ENCODE measurements at places on chromosomes 1 and 21. TPM values are rescaled to one million over a fixed set of nuclear protein-coding genes. Genes with fewer than 3 reads are reported as not detected.

- DNase-seq: peak; percentile 25
Observed at GRCh38 chr1:204997591-204998355, 45.2 kb upstream of the CNTN2 start.

GRCh38 chr1:2100780-2101108 is 50.5 kb downstream of the PRKCZ start:
- no peak for DNase-seq

GRCh38 chr21:26591543-26591942 is 18.5 kb upstream of the CYYR1 start:
- DNase-seq: no peak

- DNase-seq: no peak
Observed at GRCh38 chr1:233945573-233945972, 41.1 kb downstream of the SLC35F3 start.

GRCh38 chr1:99645203-99645602 is 710 bp upstream of the PALMD start:
- peak; percentile 36 for DNase-seq

DNA sequence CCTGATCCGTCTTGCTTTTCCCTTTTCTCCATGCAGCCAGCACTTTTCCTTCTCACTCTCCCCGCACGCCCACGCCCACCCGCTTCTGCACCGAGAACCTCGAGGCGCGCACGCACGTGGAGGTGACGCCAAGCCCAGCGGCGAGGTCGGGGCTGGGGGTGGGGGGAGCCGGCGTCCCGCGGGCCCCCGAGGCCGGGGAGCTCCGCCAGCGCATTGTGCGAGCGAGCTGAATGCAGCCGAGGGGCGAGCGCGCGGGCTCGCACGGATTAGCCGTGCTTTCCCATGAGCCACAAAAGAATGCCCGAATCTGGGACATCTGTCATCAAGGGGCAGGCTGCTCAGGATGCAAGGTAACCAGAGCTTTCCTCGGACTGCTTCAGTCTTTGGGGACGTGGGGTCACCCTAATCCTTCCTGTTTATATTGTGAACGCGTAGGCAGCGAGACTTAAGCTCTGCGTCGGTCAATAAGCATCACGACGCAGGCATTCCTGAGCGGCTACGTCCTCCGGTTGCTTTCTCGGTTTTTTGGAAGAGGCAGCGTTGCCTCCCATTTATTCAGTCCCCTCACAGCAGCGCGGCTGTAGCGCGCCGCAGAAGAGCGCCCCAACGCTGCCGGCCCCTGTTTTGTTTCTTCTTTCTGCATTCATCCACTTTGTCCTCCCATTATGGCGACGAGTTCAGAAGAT is 67.3 kb upstream of the AKT3 start:
- peak; percentile 85 for DNase-seq

DNA sequence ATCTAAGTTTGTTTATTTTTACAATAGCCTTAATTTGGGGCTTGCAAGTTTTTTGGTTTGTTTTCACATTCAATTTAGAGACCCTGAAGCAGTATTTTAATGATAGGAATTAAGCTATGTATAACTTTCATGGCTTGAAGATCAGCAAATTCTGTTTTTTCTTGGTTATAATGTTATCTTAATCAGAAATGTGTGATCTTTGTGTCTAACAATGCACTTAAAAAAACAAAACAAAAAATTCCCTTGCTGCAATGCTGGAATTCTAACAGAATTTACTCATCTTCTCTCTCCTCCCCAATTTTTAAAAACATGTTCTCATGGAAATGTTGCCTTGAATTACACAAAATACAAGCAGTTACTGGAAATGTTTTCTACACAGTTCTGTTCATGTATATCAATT is 113.1 kb downstream of the OLFML2B start:
- peak; percentile 36 for DNase-seq

DNA sequence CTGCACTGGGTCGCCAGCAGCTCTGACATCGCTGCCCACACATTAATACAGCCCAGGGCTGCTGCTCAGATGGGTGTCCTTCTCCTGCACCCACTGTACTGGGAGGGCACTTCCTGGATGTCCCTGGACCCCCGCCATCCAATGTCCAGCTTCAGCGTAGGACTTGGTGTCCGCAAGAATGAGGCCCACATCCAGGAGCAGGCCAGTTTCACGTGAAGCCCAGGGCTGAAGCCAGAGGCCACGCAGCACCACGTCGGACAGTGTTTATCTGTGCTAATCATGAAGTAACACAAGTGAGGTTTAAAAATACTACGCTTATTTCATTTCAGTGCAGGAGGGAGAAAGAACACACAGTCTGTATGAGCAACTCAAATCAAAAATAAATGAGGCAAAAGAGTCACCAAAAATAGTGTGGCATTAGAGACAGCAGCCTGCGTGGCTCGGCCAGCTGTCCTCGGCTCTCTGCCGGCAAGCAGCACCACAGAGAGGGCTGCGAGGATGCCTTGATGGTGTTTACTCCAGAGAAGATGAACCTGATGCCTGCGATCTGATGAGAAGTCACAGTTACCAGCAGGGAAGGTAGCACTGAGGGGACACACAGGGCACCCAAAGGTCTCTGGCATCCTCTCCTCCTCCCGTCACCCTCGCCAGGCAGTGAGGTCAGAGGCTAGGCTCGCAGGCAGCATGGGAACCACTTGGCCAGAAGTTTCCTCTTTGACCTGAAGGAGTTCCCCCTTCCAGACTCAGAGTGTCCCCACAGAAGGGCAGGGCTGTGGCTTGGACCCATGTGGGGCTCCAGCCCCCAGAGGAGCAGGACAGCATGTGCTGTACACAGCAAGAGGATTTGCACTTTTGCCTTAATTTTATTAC is 22.1 kb upstream of the NPHP4 start:
- DNase-seq: no peak

DNA sequence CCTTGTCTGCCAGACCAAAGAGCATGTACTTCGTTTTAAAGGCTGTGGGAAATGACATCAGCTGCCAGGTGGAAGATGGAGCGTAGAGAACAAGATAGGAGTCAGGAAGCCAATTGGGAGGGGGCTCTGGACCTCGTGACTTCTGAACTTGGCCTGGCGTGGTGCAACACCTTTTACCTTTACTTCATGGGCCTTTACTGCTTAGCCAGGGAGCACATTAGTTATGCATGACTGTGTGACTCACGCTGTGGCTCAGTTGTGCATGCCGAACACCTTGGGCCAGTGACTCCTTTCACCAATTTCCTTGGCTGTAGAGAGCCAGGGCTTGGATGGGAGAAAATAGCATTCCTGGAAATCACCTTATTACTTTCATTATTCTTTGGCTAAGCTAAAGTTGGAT is 7.2 kb downstream of the XCL1 start:
- DNase-seq: no peak

- no peak for DNase-seq
Observed at GRCh38 chr1:40633523-40633922, 32.0 kb downstream of the RIMS3 start.

- DNase-seq: no peak
Observed at GRCh38 chr1:154879038-154879421, 8.9 kb upstream of the KCNN3 start.

DNA sequence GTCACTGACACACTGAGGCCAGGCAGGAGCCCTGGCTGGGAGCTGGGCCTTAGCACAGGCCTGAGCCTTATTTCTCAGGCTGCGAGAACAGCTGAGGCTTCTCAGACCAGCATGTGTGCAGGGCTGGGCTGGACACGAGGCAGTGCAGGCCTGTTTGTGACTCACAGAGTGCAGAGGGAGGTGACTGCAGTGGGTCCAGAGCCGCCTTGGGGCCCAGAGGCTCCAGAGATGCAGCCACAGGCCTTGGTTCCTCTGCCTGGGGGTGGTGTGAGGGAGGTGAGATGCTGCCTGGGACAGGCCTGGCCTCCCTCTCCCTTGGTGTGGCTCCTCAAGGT is 61.2 kb upstream of the ETV3 start:
- peak; percentile 5 for DNase-seq

DNA sequence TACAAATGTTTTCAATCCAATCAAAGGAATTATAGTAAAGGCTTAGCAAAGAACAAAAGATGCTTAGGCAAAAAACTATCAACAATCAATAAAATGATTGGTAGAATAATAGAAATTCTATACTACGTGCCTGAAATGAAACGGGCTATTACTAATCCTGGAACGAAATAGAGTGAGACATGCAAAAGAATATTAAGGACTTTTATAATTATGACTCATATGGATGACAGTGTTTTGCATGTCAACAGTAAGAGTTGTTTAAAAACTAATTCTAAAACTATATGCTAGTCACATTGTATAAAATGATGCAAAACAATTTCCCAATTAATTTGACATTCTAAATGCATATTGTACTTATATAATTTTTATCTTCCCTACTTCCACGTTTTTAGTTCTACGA is 35.6 kb downstream of the LRRIQ3 start:
- no peak for DNase-seq

DNA sequence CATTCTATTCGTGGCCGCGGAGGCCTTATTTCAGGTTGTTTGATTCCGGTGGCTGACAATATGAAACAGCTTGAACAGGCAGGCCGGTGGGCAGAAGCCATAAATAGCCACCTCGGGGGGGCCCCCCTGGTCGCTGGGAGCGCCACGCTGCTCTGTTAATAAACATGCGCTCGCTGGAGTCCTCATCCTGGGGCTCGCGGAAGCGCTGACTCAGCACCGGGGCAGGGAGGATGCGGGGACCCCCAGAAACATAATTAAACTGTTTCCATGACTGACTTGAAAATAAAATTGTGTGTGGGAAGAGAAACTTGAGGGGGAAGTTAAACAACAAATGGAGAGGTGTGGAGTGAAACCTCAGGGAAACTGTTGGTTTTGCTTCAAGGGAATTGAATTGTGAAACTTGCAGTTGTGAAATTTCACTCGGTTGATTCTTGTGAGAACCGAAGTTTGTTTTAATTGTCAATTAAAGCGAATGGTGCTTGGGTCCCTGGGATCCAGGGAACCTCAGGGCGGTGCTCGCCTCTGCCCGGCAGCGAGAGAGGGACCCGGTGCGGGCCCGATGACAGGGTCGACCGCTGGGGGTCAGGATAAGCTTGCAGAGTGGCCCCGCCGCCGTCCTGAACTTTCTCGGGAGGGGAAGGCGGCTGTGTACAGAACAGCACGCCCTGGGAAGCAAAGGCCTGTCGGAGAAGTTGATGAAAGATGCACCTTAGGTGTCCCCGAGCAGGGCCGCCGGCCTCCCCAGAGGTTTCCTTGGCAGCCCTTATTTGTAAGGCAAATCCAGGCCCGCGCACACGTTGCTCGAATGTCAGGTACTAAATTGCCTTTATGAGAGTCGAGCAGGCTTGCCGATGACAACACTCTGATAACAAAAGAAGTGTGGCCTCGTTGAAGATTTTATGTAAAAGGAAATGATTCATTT is 176.9 kb upstream of the LMO4 start:
- DNase-seq: peak; percentile 76

- DNase-seq: no peak
Observed at GRCh38 chr1:91647061-91647460, 146.4 kb downstream of the CDC7 start.

- DNase-seq: no peak
Observed at GRCh38 chr1:64093941-64094340, 109.5 kb upstream of the UBE2U start.

DNA sequence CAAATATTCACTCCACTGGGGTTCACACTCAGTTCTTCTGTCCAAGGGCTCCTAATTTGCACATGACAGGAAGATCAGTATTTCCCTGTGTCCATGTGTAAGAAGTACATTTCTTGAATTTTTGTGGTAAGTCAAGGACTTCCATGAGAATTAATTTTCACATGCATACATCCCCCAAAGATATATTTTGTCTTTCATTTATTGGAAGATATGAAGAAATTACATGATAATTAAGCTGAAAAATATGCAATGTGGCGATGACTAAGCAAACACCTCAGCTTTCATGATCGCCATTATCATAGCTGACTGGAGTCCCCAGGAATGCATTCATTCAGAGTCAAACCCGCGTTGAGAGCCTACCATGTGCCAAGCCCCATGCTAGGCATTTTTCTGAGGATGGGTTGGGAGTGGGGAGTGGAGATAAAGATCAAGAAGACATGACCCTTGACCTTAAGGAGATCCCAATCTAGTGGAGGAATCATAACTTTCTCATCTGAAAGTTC is 104.6 kb upstream of the F3 start:
- DNase-seq: peak; percentile 84

- no peak for DNase-seq
Observed at GRCh38 chr1:40300651-40301050, 16.4 kb downstream of the COL9A2 start.

GRCh38 chr1:22229379-22229778 is 86.5 kb upstream of the WNT4 start:
- peak; percentile 39 for DNase-seq

- DNase-seq: peak; percentile 97
Observed at GRCh38 chr1:23691499-23692307, at the start of gene RPL11. TSS of gene RPL11 (plus strand) at chr1:23691806. CDS start at chr1:23691824, 18 bp downstream.

GRCh38 chr1:180080439-180080838 is 74.2 kb upstream of the QSOX1 start:
- no peak for DNase-seq

- DNase-seq: no peak
Observed at GRCh38 chr1:25020173-25020845, 90.2 kb upstream of the RUNX3 start.

GRCh38 chr1:245205396-245205795 is 50.6 kb downstream of the KIF26B start:
- DNase-seq: no peak

GRCh38 chr21:35324372-35325220 is 275.5 kb upstream of the RUNX1 start:
- peak; percentile 70 for DNase-seq

GRCh38 chr1:109213824-109214693 is at the start of gene SARS1:
TSS of gene SARS1 (plus strand) at chr1:109213918. CDS start at chr1:109213993, 75 bp downstream.
- DNase-seq: peak; percentile 85

The APOBEC4 gene
- total RNA-seq: not detected

The S100A2 gene
- 2.2 TPM for total RNA-seq

The MXRA8 gene
- total RNA-seq: 249 TPM

The SNAP47 gene
- 58.3 TPM for total RNA-seq

The PLA2G2F gene
- total RNA-seq: not detected

The MCOLN2 gene
- 1.7 TPM for total RNA-seq

The LDLRAD2 gene
- total RNA-seq: not detected

The FMOD gene
- total RNA-seq: 0.86 TPM

The CD52 gene
- not detected for total RNA-seq

Data from fibroblast of villous mesenchyme (primary cell).